CD4-positive, alpha-beta T cell treated with Interleukin-6 for 4 hours (primary cell): ENCODE measurements at places on chromosomes 6 and 20.

GRCh38 chr6:135311446-135312200 lies 130.5 kb downstream of the MYB start:
- no peak for DNase-seq

DNA sequence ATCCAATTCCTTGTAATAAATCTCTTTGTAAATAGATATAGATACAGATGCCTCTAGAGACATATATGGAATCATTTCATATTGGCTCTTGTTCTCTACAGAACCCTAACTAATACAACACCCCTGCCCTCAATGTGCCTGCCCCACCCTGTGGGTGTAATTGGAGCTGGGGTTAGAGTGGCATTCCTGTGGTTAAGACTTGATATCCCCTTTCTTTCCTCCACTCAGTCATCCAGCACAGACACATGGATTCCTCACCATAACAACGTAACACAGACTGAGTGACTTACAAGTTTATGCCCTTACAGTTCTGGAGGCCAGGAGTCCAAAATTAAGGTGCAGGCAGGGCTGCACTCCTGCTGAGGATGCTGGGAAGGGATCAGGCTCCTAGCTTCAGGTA lies 42.8 kb downstream of the C6orf118 start:
- no peak for DNase-seq

DNA sequence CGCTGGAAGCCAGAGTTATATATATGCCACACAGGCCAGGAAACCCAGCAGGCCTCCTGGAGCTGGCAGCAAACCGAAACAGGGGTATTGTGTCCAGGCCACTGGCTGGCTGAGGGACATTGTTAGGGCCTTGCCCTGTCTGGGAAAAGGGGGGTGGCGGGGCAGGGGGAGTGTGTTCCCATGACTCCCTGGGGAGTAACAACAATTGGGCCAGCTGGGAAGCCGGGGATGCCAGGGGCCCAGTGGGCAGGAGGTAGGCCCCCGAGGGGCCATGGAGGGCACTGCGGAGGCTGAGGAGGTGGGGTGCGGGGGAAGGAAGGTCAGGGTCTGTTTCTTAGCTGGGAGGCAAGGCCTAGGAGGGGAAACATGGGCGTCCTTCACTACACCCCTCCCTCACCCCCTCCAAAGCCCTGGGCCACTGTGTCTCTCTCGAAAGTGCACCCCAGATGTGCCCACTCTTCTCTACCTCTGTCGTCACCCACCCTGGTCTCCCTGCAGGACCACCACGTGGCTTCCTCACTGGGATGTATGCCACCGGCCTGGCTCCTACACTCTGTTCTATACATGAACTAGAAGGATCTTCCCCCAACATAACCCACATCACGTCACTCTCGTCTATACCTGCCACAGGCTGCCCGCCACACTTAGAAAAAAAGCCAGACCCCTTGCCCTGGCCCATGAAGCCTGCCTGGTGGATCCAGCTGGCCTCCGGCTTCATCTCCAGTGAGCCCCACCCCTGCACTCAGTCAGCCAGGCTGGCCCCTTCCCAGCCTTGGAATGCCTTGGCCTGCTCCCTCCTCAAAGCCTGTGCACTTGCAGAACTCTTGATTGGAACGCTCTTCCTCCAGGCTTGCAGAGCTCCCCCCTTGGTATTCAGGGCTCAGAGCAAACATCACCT lies 7.8 kb upstream of the E2F1 start:
- DNase-seq, result no peak

DNA sequence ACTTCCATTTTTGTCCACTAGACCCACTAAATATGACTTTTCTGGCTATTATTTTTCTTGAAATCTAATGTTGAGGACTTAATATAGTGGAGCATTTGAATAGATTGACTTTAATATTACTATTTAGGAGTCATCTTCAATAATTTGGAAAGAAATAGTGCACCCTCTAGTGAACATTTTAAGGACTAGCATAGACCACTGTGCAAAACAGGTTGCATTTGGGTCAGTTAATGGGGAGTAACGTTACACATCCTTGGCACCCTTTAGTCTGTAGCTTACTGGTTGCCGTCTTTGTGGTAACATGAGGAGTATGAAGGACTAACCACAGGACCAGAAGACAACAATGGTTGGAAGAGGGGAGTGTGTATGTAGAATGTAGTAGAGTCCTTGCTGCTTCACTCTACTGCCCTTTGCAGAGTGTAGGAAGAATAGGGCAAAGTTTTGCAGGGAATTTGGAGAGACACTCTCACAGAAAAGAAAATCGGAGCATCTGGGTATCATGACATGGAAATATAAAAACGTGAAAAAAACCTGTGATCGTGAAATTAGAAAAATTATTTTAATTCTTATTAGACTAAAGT lies 25.2 kb downstream of the RFPL4B start:
- DNase-seq, result no peak

GRCh38 chr6:124073820-124074587 lies 270.3 kb downstream of the NKAIN2 start:
- DNase-seq, result no peak

GRCh38 chr6:10425975-10426780 lies 11.3 kb upstream of the TFAP2A start:
- DNase-seq, result no peak

- no peak for DNase-seq
These were observed 69.1 kb downstream of the CBLN4 start for GRCh38 chr20:55936209-55936595.

DNA sequence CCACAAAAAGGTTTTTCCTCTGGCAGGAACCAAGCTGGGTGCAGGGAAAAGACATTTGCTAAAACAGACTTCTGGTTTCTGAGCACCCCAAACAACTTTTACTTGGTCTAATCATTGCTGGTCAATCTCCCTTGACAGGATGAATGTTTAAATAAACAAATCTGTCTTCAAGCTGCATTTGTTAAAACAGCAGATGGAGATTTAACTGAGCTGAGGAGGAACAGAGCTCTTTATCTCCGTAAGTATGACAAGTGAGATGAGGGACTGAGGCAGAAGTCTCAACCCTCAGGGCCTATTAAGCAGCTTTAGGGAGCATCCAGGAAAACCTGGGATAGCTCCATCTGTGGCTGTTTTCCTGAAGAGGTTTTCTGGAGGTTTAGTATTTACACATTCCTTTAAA lies 40.6 kb downstream of the NINL start:
- DNase-seq, result no peak

GRCh38 chr6:165577556-165577955 lies 85.5 kb downstream of the PDE10A start:
- no peak for DNase-seq

DNA sequence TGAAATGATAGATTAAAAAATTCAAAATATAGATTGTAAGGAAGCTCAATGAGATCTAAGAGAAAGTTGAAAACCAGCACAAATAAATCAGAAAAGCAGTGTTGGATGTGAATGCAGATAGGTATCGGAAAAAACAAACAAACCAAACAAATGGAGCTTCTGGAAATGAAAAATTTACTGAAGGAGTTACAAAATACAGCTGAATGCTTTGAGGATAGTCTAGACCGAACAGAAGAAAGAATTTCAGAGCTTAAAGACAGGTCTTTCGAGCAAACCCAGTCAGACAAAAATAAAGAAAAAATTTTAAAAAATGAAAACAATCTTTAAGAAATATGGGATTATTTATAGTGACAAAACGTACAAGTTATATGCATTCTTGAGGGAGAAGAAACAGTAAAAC lies 146.7 kb downstream of the FAM83B start:
- no peak for DNase-seq

- no peak for DNase-seq
These were observed 141.8 kb upstream of the TENT5A start for GRCh38 chr6:81894306-81894705.

GRCh38 chr6:52839124-52840055 lies 1.2 kb downstream of the GSTA5 start:
- peak; percentile 57 for DNase-seq

DNA sequence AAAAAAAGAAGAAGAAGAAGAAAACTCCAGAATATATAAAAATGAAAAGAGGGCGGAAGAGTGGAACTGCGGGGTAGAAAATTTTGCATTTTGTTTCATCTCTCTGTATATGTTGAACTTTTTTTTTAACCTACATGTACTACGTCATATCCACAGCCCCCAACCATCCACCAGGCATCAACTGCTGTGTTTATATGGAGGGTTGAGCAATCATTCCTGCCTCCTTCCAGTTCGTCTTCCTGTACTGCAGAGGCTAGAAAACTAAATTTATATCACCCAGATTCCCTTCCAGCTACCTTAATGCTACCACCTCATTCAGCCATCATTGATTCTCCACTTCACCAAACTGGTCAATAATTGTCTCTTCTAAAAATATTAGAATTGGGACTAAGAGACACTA lies 9.5 kb upstream of the SIGLEC1 start:
- DNase-seq, result no peak

DNA sequence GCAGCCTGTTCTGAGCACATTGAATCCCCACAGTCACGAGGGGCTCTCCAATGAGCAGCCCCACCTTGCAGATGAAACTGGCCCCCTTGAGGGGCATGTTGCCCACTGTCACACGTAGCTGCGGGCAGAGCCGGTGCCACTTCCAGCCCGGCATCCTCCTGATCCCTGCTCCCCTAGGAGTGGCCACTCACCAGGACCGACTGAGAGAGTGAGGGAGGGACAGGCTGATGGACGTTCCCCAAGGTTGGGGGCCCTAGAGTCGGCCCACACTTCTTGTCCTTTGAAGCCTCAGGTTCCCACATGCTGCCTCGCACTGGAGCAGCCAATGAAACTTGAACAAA lies 10.5 kb downstream of the ENTPD6 start:
- no peak for DNase-seq

GRCh38 chr6:87807475-87807874 lies 105.4 kb upstream of the AKIRIN2 start:
- no peak for DNase-seq

DNA sequence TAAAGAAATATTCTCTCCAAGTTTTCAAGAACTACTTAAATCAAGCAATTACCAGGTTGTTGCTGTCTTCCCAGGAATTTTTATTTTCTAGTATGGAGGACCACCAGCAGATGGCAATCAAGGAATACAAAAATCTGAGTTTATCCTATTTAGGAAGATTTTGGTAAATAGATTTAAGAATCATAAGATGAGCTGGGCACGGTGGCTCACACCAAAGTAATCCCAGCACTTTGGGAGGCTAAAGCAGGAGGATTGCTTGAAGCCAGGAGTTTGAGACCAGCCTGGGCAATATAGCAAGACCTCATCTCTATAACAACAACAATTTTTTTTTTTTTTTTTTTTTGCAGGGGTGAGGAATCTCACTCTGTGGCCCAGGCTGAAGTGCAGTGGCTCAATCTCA lies 19.3 kb upstream of the SEC63 start:
- no peak for DNase-seq

DNA sequence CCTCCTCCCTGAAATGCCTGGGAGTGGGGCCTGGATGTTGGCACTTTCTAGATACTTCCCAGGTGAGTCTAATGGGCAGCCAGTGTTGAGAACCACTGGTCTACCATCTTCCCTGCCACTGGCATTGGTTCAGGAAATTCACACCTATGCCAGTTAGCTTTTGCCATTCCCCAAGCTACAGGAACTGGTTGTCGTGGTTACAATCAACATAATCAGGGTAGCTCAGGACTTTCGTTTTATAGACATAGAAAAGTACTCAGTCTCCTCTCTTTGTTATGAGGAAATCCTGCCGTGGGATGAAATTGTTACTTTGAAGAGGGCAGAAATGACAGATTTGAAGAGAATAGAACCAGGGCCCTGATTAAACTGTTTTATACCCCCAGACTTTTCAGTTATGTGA lies 127.9 kb upstream of the FOXO3 start:
- no peak for DNase-seq

- no peak for DNase-seq
These were observed 148.3 kb downstream of the RFX6 start for GRCh38 chr6:117025310-117025709.

GRCh38 chr6:80380566-80380965 lies 274.1 kb downstream of the BCKDHB start:
- DNase-seq, result no peak

DNA sequence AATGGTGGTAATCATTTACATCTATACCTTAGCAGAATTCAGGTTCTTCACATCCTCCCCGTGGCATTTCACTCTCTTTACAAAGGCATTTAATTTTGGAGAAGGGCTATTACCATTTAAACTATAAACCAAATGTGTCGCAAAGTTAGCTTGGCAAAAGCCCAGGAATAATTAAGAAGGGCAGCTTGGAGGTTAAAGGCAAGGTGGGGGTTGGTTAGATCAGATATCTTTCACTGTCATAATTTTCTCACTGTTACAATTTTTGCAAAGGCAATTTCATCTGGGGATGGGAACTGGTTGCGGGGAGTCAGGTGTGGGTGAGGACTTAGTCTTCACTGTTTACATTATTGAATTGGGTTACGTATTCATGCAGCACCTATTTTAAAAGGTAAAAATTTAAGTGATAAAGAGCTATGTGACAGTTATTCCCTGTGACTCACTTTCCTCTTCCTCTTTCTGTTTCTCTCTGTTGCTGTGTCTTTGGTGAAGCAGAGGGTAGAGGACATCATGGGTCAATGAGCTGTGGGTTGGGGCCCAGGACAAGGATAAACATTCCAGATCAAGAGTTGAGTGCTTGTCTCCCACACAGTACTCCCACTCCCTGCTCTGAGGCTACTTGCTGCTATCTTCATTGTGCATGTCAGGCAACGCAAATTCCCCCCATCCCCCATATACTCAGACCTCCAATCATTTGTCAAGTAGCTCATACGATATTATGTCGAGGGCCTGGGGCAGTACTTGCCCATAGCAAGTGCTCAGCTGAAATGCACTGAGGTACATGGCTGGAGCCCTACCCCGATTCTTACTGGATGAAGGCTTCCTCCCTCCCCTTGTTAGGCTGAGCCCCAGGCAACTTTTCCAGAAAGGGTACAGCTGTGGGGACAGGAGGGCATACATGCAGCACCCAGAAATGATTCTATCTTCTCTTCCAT lies 223.1 kb upstream of the MYLIP start:
- no peak for DNase-seq

DNA sequence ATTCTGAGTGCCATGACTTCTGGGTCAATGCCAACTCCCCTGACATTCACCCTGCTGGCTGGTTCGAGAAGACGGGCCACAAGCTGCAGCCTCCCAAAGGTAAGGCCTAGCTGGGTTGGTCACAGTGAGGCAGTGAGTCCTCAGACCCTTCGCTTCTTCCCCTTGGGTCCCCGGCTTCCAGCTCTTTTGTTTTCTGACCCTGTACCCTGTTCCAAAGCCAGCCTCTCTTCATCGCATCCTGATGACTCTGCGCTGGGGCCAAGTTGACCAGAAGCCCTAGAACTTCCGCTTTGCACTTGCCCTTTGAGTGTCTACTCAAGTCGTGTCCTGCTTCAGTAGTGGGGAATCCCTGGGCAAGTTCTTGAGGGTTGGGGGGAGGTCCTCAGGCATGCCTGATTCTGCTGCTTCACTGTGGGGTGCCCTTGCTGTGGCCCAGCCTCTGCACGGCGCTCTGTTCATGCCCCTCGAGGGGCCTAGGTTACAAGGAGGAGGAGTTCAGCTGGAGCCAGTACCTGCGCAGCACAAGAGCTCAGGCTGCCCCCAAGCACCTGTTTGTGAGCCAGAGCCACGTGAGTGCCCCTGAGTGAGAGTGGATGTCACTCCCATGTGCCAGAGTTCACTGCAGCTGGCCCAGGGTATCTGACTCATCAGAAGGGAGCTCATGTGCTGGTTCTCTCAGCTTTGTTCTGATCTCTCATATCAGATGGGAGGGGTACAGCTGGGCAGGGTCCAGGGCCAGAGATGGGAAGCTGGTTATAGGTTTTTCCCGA lies 23.0 kb downstream of the L3MBTL1 start:
- no peak for DNase-seq

GRCh38 chr6:116395647-116396046 lies 24.9 kb downstream of the DSE start:
- no peak for DNase-seq
